ENCODE measurements at places on chromosomes 4 and X.

GRCh38 chr4:54281054-54281766, 52.1 kb downstream of the PDGFRA start:
- DNase-seq = no peak

- no peak for DNase-seq
Observed at GRCh38 chrX:8939322-8939721, 94.6 kb downstream of the FAM9B start.

GRCh38 chr4:142497606-142498005, 348.5 kb downstream of the INPP4B start:
- no peak for DNase-seq

DNA sequence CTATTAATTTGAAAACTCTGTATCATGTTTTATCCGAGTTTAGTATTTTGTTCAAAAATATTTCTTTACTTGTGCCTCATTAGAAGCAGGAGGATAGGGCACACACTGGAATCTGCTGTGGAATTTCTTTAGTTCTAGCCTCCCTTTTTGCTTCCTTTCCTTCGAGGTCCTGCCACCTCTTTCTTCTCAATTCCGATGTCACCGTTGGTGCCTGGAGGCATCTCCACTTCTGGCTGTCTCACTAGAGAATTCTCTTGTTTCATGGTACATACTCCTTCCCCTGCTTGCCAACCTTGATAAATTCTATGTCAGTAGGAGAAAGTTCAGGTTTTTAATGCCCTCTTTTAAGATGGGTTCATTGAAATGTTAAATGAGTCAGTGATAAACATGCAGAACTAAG, 140.1 kb downstream of the ANK2 start:
- DNase-seq = no peak

GRCh38 chrX:130704053-130705038, 198.7 kb downstream of the ENOX2 start:
- no peak for DNase-seq

DNA sequence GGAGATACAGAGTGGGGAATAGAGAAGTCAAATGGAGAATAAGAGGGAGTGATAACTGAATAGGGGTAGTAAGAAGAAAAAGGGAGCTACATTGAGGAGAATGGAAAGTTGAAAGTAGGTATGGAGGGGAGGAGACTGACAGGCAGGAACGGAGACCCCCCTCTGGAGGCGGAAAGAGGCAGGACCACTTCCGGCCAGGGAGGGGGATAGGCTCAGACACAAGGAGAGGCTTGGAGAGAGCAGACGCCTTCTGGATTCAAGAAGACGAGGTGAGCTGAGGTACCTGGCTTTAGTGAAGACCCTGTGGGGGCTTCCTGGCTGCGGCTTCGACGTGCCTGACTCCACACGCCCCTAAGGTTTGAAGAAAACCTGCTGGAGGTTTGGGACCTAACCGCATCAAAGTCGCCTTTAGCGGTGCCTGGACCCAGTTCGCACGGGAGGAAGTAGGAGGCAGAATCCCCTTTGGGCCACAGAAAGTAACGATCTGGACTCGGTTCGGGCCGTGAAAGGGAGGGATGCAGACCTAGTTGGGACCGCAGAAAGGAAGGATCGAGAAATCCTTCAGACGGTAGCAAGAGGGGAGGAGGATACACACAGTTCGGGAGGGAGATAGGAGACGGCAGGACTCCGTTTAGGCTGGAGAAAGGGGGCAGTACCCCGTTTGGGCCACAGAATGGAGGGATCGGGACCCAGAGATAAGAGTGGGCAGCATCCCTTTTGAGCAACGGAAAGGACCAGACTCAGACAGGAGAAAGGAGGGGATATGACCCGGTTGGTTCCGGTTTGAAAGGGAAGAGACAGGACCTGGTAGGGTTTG, at the start of gene TRO:
Gene TRO, plus strand, starts transcription at position 215 of the 817 bp plus-strand sequence. CDS start 1,423 bp downstream, outside the sequence.
- no peak for DNase-seq

DNA sequence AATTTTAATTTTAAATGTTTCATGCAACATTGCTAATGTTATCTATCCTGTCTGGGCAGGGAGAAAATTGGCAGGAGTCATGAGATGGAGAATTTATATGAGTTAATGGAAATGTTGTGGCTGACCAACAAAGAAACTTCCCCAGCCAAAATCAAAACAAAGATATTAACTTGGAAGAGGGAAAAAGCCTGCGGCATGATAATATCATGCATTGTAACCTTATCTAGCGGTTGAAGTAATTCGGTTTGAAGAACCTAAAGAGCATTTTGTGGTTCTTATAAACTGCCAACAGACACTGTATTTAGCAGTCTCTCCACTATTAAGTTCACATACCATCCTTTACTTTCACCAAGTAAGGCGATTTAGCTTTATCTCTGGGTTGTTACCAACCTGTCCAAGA, 42.3 kb downstream of the DKK2 start:
- no peak for DNase-seq

- no peak for DNase-seq
Observed at GRCh38 chr4:23373261-23373660, 516.6 kb downstream of the PPARGC1A start.

- DNase-seq = no peak
Observed at GRCh38 chr4:38949411-38950051, 81.9 kb downstream of the FAM114A1 start.

DNA sequence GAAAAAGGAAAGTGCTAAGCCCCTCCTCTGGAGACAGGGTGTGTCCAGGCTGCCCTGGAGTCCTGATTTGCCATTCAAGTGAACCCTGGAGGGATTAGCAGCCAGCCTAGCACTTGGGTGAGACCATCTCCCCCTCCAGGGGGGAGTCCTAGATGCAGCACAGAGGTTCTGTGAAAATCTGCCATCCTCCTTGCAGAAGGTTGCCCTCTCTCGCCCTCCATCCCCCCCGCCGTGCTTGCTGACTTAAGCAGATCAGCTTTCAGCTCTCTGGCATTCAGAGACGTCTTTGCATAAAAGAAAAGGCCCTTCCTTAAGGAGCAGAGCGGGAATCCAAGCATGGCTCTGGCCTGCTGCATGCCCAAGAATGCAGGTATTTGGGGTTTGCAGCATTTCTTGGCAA, 102.1 kb upstream of the SCML1 start:
- DNase-seq = no peak

- no peak for DNase-seq
Observed at GRCh38 chr4:162350331-162350730, 186.5 kb upstream of the FSTL5 start.

GRCh38 chrX:31423609-31424189, 351.9 kb upstream of the FTHL17 start:
- no peak for DNase-seq

DNA sequence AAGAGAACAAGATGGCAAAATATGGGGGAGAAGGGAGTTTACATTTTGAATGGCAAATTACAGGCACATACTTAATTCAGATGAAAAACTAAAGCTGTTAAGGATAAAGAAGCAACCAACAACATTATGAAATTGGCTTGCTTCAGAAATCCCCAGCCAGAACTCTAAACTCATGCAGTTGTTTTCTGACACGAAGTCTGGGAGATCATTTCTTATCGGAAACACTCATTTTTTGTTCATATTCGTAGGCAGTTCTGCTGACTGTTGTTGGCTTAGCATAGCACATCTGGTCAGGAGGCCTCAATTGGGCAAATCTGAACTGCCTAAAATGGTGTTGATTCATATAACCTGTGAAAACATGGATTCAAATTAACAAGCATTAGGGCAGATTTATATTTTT, 33.0 kb upstream of the ARHGAP6 start:
- no peak for DNase-seq

- DNase-seq = peak; percentile 50
Observed at GRCh38 chrX:135521405-135522131, 1.1 kb downstream of the INTS6L start.

DNA sequence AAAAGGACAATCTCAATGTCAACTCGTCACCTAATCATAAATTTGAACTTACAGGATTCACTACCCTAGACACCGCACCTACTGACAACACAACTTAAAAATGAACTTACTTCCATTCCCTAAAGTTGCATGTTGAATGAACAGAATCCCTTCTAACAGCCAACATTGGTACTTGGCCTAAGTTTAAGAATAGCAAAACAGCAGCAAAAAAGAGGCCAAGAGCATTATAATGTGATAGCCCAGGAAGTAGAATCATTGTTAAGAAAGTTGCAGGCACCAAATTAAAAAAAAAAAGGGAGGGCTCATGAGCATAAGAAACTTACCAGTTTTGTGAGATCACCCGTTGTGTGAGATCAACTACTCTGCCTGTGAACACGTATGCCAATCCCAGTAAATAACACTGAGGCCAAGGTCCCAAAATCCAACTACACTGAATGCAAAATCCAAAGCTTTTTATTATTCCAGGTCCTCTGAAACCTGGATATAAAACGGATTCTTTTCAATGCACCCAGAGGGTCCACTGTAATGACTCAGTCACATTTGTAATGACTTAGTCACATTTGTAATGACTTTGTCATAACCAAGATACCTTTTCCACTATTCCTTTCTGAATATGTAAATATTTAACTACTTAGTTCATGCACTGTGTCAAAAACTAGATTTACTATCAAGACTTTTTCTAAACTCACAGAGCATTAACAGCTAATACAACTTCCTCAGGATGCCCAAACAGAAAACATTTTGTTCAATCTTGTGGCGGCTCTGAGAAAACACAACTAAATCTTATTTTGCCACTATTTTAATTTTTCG, 6.8 kb downstream of the HNRNPDL start:
- DNase-seq = no peak

DNA sequence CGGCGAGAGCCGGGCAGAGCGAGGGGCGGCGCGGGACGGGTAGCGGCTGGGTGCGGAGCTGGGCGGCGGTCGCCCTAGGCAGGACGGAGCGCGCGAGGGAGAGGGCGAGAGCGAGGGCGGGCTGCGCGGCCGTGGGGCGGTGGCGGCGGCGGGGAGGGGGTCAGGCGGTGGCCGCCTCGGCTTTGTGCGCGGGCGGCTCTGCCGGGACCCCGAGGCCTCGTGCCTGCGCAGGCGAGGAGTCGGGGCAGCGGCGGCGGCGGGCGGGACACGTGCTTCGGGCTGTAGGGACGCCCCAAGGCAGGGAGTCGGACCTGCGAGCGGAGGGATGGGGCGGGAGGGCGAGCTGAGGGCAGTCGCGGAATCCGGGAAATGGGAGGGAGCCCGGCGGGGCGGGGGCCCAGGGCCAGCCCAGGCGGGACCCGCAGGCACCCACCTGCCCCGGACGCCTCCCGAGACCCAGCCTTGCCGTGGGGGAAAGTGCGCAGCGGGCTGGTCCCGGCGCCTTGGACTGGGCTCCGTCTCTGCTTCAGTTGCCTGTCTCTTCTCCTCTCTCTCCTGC, 465 bp downstream of the BMPR1B start:
- no peak for DNase-seq

- no peak for DNase-seq
Observed at GRCh38 chrX:71282514-71283402, 677 bp upstream of the NONO start.

DNA sequence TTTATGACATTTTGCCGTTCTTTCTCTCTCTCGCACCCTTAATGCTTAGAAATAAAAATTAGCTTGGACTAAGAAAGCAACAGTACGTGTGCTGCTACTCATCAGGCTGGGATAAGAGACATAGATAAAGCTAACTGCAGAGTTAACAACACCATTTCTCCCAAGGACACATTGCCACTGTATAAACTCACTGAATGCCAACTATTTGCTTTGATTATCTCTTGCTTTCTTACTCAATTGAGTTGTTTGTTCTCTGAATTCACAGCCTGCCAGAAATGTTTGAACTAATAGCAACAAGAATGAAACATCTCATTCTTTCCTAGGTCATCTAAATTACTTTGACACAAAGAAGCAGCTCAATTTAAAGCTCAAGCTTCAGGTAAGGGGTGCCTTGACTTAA, 34.6 kb downstream of the F8 start:
- DNase-seq = no peak

- DNase-seq = no peak
Observed at GRCh38 chr4:56655627-56656345, 25.3 kb downstream of the HOPX start.

DNA sequence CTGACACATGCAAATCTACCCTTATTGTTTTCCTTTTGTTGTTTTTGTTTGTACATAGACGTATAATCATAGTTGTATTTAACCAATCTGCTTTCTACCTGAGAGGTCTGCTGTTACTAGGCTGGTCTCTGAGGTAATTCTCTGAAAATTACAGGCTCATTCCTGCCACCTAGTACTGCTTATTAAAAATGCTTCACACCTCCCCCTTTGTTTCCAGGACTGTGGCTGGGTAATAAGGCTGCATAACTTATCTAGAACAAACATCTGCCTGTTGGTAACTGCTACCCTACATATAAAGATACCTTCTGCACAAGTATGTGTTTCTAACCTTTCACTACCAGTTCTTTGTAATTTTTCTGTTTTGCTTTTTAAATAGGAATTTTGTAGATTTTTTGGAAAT, 34.2 kb downstream of the COX7B2 start:
- DNase-seq = no peak

GRCh38 chr4:2742081-2742822, 13.9 kb downstream of the TNIP2 start:
- no peak for DNase-seq

- no peak for DNase-seq
Observed at GRCh38 chr4:6362243-6362885, 92.7 kb downstream of the WFS1 start.
